ENCODE measurements at places on chromosomes 1 and 21.
A peak's percentile ranks its signal among the peaks of the same experiment; 100 is the strongest.

DNA sequence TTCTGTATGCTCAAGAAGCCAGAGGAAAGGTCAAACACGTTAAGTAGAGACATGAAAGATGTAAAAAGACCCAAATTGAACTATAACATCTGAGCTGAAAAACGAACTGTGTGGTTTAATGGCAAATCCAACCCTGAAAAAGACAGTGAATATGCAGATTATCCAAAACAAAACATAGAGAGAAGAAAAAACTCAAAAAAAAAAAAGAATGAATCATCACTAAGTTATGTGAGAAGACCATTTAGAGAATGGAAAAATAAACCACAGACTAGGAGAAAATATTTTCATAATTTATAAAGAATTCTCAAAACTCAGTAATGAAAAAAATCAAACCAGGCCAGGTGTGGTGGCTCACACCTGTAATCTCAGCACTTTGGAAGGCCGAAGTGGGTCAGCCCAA is 253.3 kb downstream of the PLPP3 start:
- DNase-seq = no peak
- no peak overlapping the region for H3K27ac ChIP-seq
- no peak overlapping the region for H3K4me3 ChIP-seq
- no peaks in the 10 kb centered on the region for H3K36me3 ChIP-seq

- DNase-seq = no peak
- no peaks in the 10 kb centered on the region for H3K27me3 ChIP-seq
- no peak overlapping the region for H3K4me3 ChIP-seq
- H3K4me1 ChIP-seq = no peaks in the 10 kb centered on the region
Measured at GRCh38 chr1:239778208-239778813, 313.4 kb upstream of the FMN2 start.

DNA sequence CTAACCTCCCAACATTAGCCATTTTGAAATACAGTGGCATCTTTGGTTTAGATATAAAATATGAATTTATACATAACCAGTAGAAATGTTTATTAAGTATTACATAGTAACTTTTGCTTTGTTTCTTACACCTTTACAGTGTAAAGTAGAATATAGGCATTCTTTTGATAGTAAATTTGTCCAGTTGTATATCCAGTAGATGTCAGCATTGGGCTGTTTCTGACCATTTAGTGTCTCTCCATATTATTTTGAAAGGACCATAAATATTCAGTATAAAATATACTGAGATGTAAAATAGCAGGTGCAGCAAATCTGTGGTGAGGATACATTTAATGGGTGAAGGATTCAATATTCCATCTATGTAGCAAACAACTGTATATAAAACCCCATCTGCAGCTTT is 115.8 kb upstream of the ZRANB2 start:
- no peaks in the 10 kb centered on the region for H3K36me3 ChIP-seq
- no peak for DNase-seq
- no peaks in the 10 kb centered on the region for H3K4me1 ChIP-seq

DNA sequence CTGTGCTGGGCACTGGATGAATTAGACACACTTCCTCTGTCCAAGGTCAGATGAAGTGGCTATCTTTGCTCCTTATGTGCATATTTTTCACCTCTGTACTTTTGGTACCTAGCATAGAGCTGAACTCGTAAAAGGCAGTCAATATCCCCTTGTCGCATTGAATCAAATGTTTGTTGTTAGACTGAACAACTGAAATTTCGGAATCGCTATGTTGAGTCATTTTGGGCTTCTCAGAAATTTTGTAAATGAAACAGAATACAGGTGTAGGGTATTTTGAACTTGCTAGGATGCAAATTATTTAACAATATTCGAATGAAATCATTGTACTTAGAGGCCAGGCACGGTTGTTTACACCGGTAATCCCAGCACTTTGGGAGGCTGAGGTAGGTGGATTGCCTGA is 48.0 kb downstream of the PDE4B start:
- H3K4me1 ChIP-seq = no peaks in the 10 kb centered on the region
- peaks cover 11% of the 10 kb centered on the region for H3K27me3 ChIP-seq
- H3K27ac ChIP-seq = no peak overlapping the region
- no peaks in the 10 kb centered on the region for H3K36me3 ChIP-seq

DNA sequence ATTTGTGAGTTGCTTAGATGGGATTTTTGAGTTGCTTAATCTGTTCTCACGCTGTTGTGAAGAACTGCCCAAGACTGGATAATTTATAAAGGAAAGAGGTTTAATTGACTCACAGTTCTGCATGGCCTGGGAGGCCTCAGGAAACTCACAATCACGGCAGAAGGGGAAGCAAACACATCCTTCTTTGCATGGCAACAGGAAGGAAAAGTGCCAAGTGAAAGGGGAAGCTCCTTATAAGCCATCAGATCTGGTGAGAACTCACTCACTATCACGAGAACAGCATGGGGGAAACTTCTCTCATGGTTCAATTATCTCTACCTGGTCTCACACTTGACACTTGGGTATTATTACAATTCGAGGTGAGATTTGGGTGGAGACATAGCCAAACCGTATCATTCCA is 10.3 kb downstream of the CLIC6 start:
- H3K36me3 ChIP-seq = no peaks in the 10 kb centered on the region
- no peaks in the 10 kb centered on the region for H3K4me1 ChIP-seq
- peaks cover 41% of the 10 kb centered on the region for H3K27me3 ChIP-seq
- no peak overlapping the region for H3K27ac ChIP-seq
- DNase-seq = no peak
- H3K4me3 ChIP-seq = no peak overlapping the region

DNA sequence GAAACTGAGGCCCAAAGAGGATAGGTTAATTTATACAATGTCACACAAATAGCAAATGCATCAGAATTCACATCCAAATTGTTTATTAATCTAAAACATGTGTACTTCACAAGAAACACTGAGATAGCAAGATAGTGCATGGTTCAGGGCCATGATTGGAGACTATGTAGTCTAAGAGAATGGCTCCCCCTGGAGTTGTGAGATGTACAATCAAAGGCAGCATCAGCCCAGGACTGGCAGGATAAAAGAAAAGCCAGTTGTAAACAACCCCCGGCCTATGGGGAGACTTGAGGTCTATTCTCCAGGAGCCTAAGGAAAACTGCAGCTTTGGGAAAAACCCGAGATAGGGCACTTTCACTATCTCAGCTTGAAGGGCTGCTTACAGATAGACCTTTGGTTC is 511.0 kb downstream of the OMA1 start:
- H3K4me3 ChIP-seq = no peak overlapping the region
- H3K36me3 ChIP-seq = no peaks in the 10 kb centered on the region
- no peak overlapping the region for H3K27ac ChIP-seq
- peaks cover 3% of the 10 kb centered on the region for H3K4me1 ChIP-seq

DNA sequence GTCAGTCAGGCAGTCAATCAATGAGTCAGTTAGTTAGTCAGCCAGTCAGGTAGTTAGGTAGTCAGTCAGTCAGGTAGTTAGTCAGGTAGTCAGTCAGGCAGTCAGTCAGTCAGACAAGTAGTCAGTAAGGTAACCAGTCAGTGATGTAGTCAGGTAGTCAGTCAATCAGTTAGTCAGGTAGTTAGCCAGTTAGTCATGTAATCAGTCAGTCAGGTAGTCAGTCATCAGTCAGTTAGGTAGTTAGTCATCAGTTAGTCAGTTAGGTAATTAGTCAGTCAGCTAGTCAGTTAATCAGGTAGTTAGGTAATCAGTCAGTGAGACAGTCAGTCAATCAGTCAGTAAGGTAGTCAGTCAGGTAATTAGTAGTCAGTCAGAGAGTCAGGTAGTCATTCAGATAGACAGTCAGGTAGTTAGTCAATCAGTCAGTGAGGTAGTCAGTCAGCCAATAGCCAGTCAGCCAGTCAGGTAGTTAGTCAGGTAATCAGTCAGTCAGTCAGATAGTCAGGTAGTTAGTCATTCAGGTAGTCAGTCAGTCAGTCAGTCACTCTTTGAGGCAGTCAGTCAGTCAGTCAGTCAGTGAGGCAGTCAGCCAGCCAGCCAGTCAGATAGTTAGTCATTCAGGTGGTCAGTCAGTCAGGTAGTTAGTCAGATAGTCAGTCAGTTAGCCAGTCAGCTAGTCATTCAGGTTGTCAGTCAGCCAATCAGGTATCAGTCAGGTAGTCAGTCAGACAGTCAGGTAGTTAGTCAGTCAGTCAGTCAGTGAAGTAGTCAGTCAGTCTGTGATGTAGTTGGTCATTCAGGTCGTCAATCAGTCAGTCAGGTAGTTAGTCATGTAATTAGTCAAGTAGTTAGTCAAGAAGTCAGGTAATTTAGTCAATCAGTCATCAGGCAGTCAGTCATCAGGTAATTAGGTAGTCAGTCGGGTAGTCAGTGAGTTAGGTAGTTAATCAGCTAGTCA is 15.3 kb downstream of the KRTAP10-1 start:
- H3K36me3 ChIP-seq = no peaks in the 10 kb centered on the region
- peaks cover 4% of the 10 kb centered on the region for H3K27me3 ChIP-seq
- peaks cover 3% of the 10 kb centered on the region for H3K4me1 ChIP-seq
- H3K4me3 ChIP-seq = no peak overlapping the region

DNA sequence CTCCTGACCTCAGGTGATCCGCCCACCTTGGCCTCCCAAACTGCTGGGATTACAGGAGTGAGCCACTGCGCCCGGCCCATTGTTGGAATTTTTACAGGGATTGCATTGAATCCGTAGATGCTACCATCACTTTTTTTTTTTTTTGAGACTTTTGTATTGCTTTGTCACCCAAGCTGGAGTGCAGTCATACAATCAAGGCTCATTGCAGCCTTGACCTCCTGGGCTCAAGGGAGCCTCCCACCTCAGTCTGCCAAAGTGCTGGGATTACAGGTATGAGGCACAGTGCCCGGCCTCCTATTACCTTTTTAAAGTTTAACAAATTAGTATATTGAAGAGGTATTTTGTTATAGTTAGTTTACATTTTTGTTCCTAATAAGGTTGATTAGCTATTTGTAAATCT is 62.2 kb upstream of the SLC45A1 start:
- H3K27ac ChIP-seq = no peak overlapping the region
- H3K4me3 ChIP-seq = no peak overlapping the region

DNA sequence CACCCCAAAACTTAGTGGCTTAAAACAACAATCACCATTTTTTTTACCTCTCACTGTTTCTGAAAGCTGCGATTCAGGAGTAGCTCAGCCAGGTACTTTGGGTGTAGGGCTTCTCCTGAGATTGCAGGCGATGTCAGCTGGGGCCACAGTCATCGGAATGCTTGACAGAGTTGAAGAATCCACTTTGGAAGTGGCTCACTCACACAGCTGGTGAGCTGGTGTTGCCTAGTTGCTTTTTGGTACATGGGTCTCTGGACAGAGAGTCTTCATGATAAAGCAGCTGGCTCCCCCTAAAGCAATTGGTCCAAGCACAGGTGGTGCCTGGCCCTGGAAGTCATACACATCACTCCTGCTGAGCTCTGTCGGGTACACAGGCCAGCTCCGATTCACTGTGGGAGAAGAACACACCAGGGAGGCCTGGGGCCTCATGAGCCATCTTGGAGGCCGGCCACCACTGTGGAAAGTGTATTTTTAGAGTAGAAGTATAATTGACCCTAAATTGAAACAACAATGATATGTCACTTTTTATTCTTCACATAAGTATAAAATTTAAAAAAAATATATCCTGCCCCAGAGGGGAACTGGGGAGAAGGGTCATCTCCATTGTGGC is 75.2 kb upstream of the GALNT2 start:
- no peak overlapping the region for H3K4me3 ChIP-seq
- no peaks in the 10 kb centered on the region for H3K36me3 ChIP-seq
- no peak for DNase-seq
- H3K4me1 ChIP-seq = no peaks in the 10 kb centered on the region

GRCh38 chr1:229535230-229535629 is 23.3 kb downstream of the ABCB10 start:
- no peak overlapping the region for H3K27ac ChIP-seq
- no peaks in the 10 kb centered on the region for H3K27me3 ChIP-seq
- H3K4me1 ChIP-seq = no peaks in the 10 kb centered on the region
- H3K4me3 ChIP-seq = no peak overlapping the region

GRCh38 chr1:118984722-118985639 is 3.2 kb downstream of the TBX15 start:
- peak overlapping the region; percentile 24 for H3K27ac ChIP-seq
- H3K36me3 ChIP-seq = peaks cover 6% of the 10 kb centered on the region
- no peak overlapping the region for H3K4me3 ChIP-seq
- peaks cover 92% of the 10 kb centered on the region for H3K27me3 ChIP-seq
- no peak for DNase-seq

DNA sequence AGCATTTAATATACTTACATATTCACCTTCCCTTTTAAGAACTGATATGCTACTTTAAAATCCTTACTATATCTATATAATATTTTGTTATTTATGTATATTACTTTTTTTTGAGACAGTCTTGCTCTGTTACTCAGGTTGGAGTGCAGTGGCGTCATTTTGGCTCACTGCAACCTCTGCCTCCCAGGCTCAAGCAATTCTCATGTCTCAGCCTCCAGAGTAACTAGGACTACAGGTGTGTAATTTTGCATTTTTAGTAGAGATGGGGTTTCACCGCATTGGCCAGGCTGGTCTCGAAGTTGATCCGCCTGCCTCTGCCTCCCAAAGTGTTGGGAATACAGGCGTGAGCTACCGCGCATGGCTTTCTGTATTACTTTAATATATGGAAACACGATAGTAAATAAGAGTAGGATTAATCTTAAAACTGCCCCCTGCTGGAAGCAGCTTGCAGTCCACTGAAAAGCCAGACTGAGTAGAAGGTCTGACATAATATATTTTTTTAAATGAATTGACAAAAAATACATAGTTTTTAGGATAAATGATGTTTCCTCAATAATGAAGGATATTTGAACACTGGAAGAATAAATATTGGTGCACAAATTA is 24.4 kb downstream of the RCAN3 start:
- no peak for DNase-seq
- H3K4me3 ChIP-seq = no peak overlapping the region
- H3K4me1 ChIP-seq = peaks cover 42% of the 10 kb centered on the region
- H3K27ac ChIP-seq = peak overlapping the region; percentile 89
- peaks cover 3% of the 10 kb centered on the region for H3K36me3 ChIP-seq
- no peaks in the 10 kb centered on the region for H3K27me3 ChIP-seq

GRCh38 chr1:156122086-156122485 is 7.6 kb downstream of the LMNA start:
- peaks cover 59% of the 10 kb centered on the region for H3K4me1 ChIP-seq
- DNase-seq = no peak
- peak overlapping the region; percentile 98 for H3K27ac ChIP-seq
- H3K27me3 ChIP-seq = no peaks in the 10 kb centered on the region
- H3K4me3 ChIP-seq = peak overlapping the region; percentile 76

DNA sequence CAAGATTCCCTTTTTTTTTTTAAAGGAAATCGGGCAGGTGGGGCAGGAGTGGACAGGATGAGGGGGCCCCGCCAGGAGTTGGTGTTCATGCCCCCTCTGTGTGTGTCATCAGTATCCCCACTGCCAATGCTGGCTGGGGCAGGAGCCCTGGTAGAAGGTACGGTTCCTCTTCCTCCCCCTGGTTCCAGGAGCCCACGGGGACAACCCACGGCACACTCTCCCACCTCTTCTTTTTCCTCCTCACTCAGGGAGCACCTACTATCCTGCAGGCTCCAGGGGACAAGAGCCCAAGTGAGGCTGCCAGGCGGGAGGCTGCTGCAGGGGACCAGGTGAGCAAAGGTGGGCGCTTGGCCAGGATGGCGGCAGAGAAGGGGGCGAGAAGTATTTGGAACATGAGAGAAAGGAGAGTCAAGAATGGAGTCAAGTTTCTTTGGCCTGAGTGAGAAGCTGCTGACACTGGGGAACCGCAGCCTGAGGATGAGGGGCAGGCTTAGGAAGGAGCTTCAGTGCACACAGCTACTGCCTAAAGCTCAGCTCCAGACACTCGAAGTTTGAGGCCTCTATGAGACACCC is 26.5 kb downstream of the ECE1 start:
- no peak overlapping the region for H3K27ac ChIP-seq
- DNase-seq = no peak
- no peak overlapping the region for H3K4me3 ChIP-seq
- H3K36me3 ChIP-seq = peaks cover 9% of the 10 kb centered on the region

GRCh38 chr1:5220821-5221220 is 566.4 kb downstream of the AJAP1 start:
- no peak overlapping the region for H3K4me3 ChIP-seq
- DNase-seq = no peak
- H3K27ac ChIP-seq = no peak overlapping the region
- peaks cover 36% of the 10 kb centered on the region for H3K27me3 ChIP-seq
